ENCODE measurements at places on chromosomes 2 and 18. TPM values are rescaled to one million over a fixed set of nuclear protein-coding genes. Genes with fewer than 3 reads are reported as not detected.

Gene PARD3B
- 0.23 TPM for total RNA-seq

Gene RUFY4
- not detected for total RNA-seq

Gene FAM237A
- not detected for total RNA-seq

Gene C2orf74
- 10.5 TPM for total RNA-seq

Gene ANKRD12
- total RNA-seq, result 54.2 TPM

Gene CREG2
- not detected for total RNA-seq

Gene HMSD
- total RNA-seq, result 10.8 TPM
